Fibroblast of the aortic adventitia (primary cell): ENCODE measurements at places on chromosomes 1 and 21. TPM values are rescaled to one million over a fixed set of nuclear protein-coding genes. Genes with fewer than 3 reads are reported as not detected.

TTC22 gene
- total RNA-seq, result under 0.01 TPM in 1 of 2 replicates, not detected in the other

WNT3A gene
- total RNA-seq, result not detected in 2 replicates

BEND5 gene
- 0.45 TPM in 1 of 2 replicates, not detected in the other for total RNA-seq

IL22RA1 gene
- 0.09 TPM in 1 of 2 replicates, not detected in the other for total RNA-seq

ADGRL2 gene
- total RNA-seq, result 52.1 and 104 TPM in 2 replicates

UROD gene
- total RNA-seq, result 114 and 152 TPM in 2 replicates

PLA2G2C gene
- total RNA-seq, result not detected in 2 replicates

MECR gene
- total RNA-seq, result 17.7 and 23.1 TPM in 2 replicates

TRABD2B gene
- under 0.01 and 0.16 TPM in 2 replicates for total RNA-seq

ATG4C gene
- 13.5 and 25.3 TPM in 2 replicates for total RNA-seq

SLC30A1 gene
- total RNA-seq, result 37.2 and 47.4 TPM in 2 replicates

LRRC53 gene
- not detected in 2 replicates for total RNA-seq
